ENCODE measurements at places on chromosomes 1 and 21.

GRCh38 chr1:147545133-147545532, 3.8 kb downstream of the BCL9 start:
- DNase-seq = peak; percentile 64

GRCh38 chr1:1207571-1207892, 1.1 kb upstream of the TNFRSF18 start:
- no peak for DNase-seq

- no peak for DNase-seq
Measured at GRCh38 chr1:174247472-174247871, 88.2 kb downstream of the RABGAP1L start.

- DNase-seq = no peak
Measured at GRCh38 chr1:45443580-45444446, 47.1 kb downstream of the TESK2 start.

Measured in ACHN (cell line).